ENCODE measurements at places on chromosomes 1 and 21.
A peak's percentile ranks its signal among the peaks of the same experiment; 100 is the strongest.

- peak; percentile 98 for DNase-seq
Measured at GRCh38 chr1:68384321-68384813, 65.4 kb downstream of the RPE65 start.

- no peak for DNase-seq
Measured at GRCh38 chr1:182207300-182207699, 145.8 kb upstream of the ZNF648 start.

GRCh38 chr1:6497215-6497866 is 5.9 kb upstream of the PLEKHG5 start:
- DNase-seq = no peak

- DNase-seq = peak; percentile 25
Measured at GRCh38 chr1:9371391-9371935, 78.8 kb downstream of the SPSB1 start.

DNA sequence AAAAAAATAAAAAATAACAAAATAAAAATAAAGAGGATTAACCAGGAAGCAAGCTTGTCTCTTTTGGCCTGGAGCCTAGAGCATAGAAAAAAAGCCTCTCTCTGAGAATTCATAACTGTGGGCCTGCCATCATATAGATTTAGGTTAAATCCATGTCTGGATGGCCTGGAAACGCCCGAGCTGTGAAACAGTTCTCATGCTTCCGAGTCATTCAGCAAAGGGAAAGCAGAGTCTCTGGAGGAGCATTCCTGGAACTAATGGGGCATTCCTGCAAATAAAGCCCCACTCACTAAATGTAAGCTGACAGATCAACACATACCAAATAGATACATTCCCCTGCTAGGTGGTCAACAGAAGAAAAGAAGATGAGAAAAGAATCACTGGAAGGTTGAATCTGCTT is 75.8 kb upstream of the GNG4 start:
- DNase-seq = no peak

- DNase-seq = no peak
Measured at GRCh38 chr1:93549811-93550210, 101.9 kb downstream of the FNBP1L start.

DNA sequence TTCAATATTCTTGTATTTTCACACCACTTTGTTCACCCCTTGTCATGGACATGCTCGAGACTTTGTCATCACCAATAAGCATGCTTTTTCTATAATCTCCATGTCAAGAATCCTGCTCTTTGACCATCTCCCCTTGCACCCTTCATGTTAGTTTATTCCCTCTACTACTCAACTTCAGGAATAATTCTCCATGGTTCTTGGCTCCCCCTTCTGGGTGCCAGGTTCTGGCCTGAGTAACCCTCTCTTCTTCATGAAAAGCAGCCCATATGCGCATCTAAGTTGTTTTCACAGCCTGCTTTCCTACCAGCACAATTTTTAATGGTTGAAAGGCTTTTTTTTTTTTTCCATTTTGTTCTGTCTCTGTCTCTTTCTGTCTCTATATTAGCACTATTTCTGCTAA is 160.7 kb downstream of the LEPR start:
- DNase-seq = no peak

- DNase-seq = no peak
Measured at GRCh38 chr1:8398086-8398485, 80.2 kb downstream of the SLC45A1 start.

- DNase-seq = no peak
Measured at GRCh38 chr1:175889848-175890247, 146.5 kb upstream of the TNR start.

DNA sequence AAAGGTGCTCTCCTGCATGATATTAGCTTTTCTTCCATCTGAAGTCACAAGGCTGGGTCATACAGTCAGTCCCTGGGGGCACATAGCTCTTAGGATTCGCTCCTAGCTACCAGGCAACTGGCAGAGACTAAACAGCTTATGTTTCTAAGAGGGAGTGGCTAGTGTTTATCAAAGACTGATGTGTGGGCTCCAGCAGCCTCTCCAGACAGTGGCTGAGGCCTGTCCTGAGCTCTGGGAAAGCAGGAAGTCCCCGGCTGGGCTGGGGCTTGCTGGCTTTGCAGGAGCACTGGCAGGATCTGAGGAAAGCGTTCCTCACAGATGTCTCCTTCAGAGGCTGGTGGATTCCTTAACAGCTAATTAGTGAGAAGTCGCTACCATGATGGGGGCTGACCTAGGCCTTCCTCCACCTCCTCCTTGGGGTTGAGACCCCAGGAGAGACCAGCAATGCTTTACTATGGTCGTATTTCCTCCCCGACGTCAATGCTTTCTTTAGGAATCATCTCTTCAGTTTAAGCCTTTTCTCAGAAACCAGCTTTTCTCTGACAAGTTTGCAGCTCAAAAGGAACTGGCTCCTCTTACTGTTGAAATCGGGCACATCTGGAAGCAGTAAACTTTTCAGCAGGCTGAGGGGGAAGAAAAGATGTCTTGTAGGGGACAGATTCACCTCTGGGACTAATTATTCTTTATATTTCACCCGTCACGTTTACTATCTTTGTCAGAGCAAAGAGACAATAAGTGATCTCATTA is 33.5 kb upstream of the HHAT start:
- no peak for DNase-seq

GRCh38 chr1:45643978-45644377 is 20.1 kb upstream of the CCDC17 start:
- no peak for DNase-seq

DNA sequence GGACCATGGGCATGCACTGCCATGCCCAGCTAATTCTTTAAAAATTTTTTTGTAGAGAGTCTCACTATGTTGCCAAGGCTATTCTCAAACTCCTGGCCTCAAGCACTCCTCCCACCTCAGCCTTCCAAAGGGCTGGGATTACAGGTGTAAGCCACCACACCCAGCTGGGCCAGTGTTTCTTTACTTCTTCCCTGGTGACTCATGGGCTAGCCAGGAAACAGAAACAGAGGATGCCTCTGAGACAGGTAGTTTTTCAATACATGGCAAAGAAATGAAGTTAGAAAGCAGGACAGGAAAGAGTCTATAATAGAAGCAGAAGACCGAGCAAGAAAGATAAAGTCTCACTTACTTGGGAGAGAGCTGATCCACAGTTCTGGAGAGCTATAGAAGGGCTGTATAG is 7.6 kb upstream of the C1orf74 start:
- DNase-seq = no peak

DNA sequence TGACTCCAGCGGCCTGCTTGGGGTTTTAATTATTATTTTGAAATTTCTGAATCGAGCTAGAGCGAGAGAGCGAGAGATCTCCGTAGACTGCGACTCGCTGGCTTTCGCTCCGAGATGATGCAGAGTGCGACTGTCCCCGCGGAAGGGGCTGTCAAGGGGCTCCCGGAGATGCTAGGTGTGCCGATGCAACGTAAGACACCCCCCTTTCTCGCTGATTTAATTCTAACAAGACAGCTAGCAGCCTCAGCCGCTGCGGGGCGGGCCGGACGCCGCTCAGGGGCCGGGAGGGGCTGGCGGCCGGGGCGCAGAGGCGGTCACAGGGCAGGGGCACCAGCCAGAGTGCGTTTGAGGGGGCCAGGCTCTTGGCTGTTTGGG is 339 bp downstream of the LHX4 start:
- no peak for DNase-seq

- DNase-seq = no peak
Measured at GRCh38 chr1:247064304-247064703, 14.3 kb downstream of the ZNF670 start.

- no peak for DNase-seq
Measured at GRCh38 chr1:56845343-56845742, 9.3 kb upstream of the C8A start.

DNA sequence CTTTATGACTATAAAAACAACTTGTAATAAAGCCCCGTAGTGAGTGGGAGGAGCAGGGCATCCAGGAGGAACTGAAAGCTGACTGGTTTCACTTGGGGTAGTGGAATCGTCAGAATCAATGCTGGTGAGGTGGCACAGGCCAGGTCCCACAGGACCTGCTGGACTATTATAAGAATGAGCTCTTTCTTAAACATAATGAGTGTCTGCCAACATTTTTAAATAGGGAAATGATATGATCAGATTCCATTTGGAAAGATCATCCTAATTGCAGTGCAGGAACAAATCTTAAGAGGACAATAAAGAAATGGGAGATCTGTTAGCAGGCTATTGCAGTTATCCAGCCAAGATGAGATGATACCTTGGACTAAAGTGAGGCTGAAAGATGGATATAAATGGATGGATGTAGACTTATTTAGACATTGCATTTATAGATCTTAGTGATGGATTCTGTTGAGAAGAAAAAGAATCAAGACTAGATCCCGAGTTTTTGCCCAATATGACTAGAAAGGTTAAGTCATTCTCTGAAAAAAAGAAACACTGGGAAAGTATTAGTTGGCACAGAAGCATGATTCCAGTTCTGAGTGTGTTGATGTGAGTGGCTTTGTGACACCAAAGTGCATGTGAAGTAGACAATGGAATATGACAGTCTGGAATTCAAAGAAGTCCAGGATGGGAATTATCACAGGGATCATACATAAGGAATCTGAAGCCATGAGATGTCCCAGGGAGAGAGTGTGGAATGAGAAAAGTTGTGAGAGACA is 153.3 kb upstream of the SGIP1 start:
- peak; percentile 60 for DNase-seq

DNA sequence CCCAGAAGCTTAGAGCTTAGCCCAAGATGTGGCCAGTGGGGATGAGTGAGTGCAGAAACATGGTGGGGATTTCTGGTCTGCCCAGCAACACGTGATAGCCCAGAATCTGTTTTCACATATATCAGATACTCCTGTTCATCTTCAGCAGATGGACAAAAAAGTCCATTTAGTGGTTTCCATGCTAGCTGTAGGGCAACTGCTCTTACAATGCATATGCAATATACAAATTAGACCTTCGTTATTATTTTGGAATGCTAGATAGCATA is 96.9 kb upstream of the SGIP1 start:
- no peak for DNase-seq

DNA sequence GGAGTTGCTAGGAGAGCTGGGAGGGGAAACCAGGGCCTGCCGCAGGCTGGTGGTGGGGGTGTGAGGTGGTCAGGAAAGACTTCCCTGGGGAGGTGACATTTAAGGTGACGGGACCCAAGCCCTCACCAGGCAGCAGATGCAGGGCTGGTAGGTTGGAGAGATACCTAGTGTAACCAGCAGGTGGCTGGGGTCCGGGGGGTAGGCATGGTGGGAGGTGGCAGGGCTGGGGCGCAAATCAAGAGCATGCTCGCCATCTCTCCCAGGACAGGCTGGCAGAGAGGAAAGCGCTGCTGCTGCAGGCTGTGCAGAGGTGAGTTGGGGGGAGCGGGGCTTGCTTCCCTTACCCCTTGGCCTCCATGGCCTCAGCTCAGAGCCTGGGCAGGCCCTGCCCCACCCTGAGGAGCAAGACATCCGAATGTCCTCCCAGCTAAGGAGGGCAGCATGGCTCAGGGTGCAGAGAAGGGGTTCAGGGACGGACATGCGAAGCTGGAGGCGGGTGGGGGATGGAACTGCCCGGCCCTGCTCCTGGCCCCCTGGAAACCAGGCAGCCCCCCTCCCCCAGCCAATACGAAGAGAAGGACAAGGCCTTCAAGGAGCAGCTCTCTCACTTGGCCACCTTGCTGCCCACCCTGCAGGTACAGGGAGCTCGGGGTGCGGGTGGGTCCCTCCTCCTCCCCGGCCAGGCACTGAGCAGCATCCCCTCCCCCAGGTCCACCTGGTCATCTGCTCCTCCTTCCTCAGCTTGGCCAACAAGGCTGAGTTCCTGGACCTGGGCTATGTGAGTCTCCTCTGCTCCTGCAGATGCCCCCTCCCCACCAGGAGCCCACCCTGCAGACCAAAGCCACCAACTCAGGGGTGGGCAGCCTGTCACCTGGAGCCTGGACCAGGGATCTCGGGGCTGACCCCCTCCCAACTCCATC is 4.0 kb downstream of the RNF207 start:
- no peak for DNase-seq

DNA sequence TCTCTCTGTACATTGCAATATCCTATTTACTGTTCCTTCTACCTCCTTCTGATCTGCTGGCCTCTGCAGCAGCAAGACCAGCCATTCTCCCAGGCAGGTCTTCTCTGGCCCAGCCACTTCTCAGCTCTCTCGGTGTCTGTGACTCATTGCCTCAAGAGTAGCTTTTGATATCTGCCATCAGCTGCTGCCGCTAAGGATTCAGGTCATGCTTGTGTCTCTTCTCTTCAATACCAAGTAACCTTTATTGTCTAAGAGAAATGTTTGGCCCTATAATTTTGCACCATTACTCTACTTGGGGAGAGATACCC is 101.8 kb downstream of the TMEM53 start:
- DNase-seq = no peak

DNA sequence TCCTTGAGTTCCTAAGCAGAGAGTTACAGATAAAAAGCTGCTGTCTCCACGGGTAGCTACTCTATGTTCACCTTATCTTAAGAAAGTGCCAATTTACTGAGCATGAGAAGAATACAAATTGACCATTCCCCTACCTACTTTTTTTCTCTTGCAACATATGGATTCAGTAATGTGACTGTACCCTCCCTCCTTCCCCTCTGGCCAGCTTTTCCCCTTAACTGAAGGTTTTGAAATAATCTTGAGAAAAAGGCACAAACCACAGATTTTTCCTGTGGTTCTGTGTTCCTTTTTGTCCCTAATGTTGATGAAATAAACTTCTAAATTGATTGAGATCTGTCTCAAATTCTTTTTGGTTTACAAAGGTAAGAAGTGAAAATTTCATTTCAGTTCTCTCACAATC is 2.6 kb upstream of the CD2 start:
- DNase-seq = no peak

- no peak for DNase-seq
Measured at GRCh38 chr1:11746795-11747487, 11.0 kb downstream of the AGTRAP start.

- DNase-seq = no peak
Measured at GRCh38 chr1:183148599-183148998, 37.5 kb upstream of the LAMC2 start.

- DNase-seq = no peak
Measured at GRCh38 chr21:37337831-37338230, 28.7 kb upstream of the DYRK1A start.

DNA sequence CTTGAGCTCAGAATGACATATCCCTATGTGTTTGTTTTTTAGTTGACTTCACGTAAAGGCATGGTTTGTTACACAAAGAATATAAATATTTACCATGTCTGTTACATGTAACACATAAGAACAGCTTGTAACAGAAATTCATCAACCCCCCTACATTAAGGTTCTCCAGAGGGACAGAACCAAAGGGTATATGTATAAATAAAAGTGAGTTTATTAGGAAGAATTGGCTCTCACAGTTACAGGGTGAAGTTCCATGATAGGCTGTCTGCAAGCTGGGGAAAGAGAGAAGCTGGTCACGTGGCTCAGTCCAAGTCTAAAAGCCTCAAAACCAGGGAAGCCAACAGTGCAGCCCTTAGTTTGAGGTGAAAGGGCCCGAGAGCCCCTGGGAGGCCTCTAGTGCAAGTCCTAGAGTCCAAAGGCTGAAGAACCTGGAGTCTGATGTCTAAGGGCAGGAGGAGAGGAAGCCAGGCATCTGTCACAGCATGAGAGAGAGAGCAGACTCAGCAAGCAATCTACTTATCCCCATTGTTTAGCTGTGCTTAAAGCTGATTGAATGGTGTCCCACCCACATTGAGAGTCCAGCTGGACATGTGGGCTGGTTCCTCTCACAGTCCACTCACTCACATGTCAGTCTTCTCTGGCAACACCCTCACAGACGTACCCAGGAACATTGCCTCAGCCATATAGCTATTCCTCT is 15.8 kb downstream of the THRAP3 start:
- DNase-seq = no peak

Data from skeletal muscle cell (primary cell).